ENCODE measurements at places on chromosomes 6 and 20.

DNA sequence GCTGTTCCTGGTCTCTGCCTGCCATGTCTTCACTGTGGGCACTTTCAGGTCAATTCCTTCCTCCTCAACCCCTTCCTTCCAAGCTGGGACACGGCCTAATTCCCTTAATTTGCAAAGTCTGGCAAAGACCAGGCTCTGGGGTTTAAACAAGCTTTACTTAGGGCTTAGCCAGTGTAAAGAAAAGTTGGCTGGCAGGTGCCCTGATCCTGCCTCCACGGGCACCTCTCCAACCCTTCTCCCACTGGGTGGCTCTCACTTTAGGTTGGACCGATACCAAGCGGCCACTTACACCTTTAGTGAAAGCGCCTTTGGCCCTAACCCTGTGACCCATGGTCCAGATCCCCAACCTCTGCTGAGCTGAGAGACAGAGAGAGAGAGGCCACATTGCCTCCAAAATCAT is 13.7 kb upstream of the MLN start:
- no peak for DNase-seq

DNA sequence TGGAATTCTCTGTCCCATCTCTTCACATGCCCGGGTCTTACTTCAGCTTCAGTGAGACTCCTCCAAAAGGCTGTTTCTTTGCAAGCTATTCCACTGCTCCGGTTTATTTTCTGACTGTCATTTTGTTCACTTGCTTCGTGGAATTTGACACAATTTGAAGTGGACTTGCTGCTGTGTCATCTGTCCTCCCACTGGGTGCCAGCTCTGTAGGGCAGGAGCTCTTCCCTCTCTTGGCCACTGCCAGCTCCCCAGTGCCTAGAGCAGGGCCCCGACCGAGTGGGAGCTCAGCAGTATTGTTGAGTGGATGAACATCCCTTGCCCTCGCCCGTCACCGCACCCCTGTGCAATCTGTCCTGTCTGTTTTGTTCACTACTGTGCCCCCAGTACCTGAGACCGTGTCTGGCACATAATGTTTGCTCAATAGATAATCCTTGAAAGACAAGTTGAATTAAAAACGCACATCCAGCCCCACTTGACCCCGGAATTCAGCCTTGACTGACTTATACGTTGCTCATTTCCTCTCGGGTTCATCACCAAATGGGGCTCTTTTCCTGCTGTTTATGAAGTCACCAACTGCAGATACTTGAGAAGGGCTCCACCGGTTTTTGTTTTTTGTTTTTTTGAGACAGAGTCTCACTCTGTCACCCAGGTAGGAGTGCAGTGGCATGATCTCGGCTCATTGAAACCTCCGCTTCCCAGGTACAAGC is 170.3 kb upstream of the KCNG1 start:
- no peak for DNase-seq

- no peak for DNase-seq
These were observed 378.8 kb downstream of the CENPW start for GRCh38 chr6:126718600-126719327.

DNA sequence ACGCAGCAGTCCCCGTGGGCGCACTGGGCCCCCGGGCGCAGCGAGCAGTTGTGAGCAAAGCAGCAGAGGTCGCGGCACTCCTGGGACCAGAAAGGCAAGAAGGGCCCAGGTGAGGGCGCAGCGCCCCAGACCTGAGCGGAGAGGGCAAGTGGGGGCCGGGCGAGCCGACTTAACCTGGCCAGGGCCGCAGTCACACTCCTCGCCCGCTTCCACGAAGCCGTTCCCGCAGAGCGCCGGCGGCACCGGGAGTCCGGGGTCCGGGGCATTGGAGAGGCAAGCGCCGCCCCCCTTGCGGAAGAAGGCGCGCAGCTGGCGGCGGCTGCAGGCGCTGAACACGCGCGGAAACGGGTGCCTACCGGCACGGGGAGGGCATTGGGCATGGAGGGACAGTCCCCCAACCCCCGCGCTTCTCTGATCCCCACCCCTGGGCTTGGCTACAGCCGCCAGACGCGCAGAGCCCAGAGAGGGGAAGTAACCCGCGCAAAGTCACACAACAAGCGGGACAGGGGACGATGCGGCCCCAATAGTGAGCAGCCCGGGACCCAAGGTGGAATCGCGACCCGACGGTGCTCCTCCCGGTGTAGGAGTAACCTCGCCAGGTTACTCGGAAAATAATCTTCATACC is 9.2 kb downstream of the ADAM33 start:
- DNase-seq = no peak

- peak; percentile 47 for DNase-seq
These were observed 53.1 kb upstream of the SNX9 start for GRCh38 chr6:157769776-157770426.

DNA sequence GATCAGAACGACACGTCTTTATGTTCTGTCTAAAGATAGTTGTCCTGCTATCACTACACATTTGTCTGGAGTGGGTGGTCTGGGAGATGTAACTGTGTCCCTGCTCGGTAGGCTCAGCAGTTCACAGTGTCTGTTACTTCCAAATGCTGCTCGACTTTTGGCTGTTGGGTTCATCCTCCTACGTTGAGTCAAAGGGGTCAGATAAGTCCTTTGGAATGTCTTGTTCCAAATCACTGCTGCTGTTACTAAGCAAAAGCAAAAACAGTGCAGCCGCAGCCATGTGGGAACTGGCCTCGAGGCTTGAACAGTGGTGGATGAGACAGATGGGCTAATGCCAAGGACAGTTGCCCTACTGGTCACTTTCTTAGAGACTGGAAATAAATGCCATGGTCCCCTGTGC is 272.2 kb upstream of the MAP3K7 start:
- no peak for DNase-seq

DNA sequence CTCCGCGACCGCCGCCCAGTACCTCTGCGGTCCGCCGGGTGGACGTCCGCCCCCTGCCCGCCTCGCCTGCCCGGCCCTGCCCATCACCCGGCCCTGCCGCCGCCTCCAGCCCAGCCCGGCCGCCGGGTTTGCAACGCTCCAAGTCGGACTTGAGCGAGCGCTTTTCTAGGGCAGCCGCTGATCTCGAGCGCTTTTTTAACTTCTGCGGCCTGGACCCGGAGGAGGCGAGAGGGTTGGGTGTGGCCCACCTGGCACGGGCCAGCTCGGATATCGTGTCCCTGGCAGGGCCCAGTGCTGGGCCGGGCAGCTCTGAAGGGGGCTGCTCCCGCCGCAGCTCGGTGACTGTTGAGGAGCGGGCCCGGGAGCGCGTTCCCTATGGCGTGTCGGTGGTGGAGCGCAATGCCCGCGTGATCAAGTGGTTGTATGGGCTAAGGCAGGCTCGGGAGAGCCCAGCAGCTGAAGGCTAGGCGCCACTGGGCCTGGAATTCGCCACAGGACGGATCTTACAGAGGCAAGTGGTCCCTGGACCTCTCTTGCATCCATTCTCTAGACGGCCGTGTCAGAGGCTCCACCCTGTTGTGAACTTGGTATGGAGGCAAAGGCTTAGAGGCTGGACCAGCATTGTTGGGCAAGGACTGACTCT is 11.8 kb downstream of the FAM110A start:
- DNase-seq = no peak

DNA sequence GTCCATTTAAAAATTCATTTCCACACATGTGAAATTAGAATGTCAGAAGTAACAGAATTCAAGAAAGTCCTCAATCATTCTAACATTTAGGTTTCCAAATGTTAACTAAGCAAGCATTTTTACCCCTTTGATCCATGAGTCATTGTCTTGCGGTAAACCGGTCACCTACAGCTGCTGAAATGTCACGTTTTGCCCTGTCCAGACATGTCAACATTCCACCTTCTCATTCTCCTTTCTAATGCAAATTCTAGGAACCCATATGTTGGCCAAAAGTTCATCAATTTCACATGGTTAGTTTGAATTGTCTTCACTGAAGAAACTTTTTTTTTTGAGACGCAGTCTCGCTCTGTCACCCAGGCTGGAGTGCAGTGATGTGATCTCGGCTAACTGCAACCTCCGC is 117.2 kb downstream of the IPCEF1 start:
- peak; percentile 19 for DNase-seq

DNA sequence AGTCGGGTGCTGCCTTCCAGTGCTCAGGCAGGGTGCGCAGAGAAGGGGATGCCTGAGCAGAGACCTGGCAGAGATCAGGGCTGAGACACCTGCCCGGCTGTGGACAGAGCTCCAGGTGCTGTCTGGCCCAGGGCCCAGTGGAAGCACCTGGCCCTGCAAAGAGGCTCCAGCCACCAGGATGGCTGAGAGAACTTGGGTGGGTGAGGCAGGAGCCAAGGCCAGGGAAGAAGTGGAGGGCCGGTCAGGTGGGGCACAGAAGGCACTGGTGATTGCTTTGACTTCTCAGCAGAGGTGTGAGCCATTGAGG is 31.2 kb downstream of the PNLDC1 start:
- no peak for DNase-seq

GRCh38 chr20:33868595-33868994 is 57.4 kb downstream of the CHMP4B start:
- DNase-seq = no peak

- DNase-seq = peak; percentile 87
These were observed 131.7 kb downstream of the LRRC1 start for GRCh38 chr6:53926505-53926904.

- no peak for DNase-seq
These were observed 118.1 kb downstream of the TOX2 start for GRCh38 chr20:44032583-44033331.

GRCh38 chr6:84526631-84527030 is 237.8 kb downstream of the TBX18 start:
- no peak for DNase-seq

GRCh38 chr20:51188941-51189340 is 166.0 kb upstream of the KCNG1 start:
- no peak for DNase-seq

- DNase-seq = no peak
These were observed 12.0 kb downstream of the LMBRD1 start for GRCh38 chr6:69784595-69785377.

GRCh38 chr6:155142168-155143028 is 121.4 kb upstream of the CLDN20 start:
- DNase-seq = no peak

GRCh38 chr6:56807989-56808337 is 146.9 kb upstream of the BEND6 start:
- DNase-seq = no peak

- no peak for DNase-seq
These were observed 18.5 kb downstream of the PLAGL2 start for GRCh38 chr20:32189123-32189410.

- DNase-seq = peak; percentile 61
These were observed 155.2 kb upstream of the INSM1 start for GRCh38 chr20:20212675-20213096.

GRCh38 chr6:164075981-164076615 is 661.6 kb downstream of the QKI start:
- no peak for DNase-seq

DNA sequence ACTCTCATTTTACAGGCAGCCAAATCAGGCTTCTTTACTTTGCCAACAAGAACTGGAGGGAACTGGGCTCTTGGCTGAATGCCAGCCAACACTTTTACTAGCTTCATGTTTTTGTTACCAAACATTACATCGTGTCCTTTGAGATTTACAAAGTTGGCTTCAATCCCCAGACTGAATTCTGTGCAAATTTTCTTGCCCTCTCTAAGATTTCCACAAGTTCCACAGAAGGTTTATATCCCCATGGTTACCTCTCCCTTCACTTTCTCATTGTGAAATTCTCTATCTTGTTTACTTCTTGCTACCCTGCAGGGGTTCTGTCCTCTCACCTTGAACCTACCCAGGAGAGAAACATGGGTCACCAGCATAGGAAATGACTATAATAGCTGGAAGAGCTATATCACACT is 37.6 kb upstream of the PLCB1 start:
- DNase-seq = peak; percentile 74

DNA sequence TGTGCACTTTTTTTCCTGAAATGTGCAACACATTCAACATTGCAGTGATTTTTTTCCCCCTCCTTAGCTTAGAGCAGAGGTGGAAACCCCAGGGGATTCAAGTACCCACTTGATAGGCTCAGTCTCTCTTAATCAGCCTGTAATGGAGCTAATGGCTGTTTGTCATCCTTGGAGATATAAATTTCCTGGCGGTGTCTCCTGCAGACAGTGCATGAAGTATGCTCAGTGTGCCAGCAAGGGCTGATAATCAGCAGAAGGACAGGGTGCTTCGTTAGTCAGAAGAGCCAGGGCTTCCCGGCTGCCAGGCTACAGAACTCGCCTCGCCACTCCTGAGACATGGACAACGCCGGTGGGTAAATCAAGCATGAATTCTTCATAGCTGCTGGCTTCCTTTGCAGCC is 69.8 kb upstream of the PHACTR2 start:
- no peak for DNase-seq

GRCh38 chr6:73932866-73933265 is 236.9 kb downstream of the CD109 start:
- DNase-seq = no peak

DNA sequence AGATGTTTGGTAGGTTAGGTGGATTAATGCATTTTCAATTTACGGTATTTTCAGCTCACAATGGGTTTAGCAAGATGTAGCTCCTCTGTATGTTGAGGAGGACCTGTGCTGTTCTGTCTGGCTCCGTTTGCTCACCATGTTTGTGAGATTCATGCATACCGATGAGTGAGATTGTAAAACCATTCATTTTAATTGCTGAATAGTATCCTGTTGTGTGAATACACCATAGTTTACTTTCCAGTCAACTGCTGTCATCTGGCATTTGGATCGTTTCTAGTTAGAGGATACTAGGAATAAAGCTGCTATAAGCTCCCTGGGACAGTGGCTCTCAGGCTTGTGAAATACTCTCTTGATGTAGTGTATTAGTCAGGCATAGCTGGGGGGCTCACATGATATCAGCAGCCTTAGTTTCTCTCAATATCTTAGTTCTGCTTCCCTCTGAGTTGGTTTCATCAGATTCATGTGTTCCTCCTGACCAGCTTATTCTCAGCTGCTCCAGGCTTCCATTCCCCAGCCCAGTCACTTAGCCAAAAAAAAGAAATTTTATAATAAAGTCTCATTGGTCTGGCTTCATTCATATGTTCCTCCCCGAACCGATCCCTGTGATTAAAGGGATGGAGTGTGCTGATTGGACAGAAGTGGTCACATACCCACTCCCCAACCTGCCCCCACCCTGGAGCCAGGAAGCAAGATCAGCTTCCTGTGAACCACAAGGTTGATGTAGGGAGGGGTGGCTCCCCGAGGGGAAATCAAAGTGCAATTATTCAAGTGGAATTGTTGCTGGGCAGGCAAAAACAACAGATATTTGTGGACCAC is 10.9 kb upstream of the B4GALT5 start:
- peak; percentile 98 for DNase-seq

- no peak for DNase-seq
These were observed 50.2 kb downstream of the CEP162 start for GRCh38 chr6:84177241-84177640.

- DNase-seq = no peak
These were observed 72.7 kb upstream of the GATA5 start for GRCh38 chr20:62548471-62548870.

DNA sequence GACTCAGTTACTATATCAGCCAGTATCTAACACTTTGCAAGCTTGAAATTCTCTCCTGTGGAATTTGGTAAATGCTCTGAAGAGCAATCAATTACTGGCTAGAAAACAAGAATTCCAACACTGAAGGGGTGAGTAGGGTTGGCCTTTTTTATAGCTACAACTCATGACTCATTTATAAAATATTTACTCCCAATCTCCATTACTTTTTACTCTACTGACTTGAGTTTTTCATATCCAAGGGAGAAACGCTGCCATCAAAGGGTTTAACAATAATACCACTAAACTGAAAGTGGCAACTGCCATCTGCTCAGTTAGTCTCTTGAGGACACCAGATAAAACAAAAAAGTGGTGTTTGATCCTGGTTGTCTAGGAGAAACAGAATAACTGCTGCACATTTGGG is 203.1 kb downstream of the UBE3D start:
- DNase-seq = peak; percentile 98

All from renal cortical epithelial cell (primary cell).